ENCODE measurements at places on chromosomes 4 and X.

DNA sequence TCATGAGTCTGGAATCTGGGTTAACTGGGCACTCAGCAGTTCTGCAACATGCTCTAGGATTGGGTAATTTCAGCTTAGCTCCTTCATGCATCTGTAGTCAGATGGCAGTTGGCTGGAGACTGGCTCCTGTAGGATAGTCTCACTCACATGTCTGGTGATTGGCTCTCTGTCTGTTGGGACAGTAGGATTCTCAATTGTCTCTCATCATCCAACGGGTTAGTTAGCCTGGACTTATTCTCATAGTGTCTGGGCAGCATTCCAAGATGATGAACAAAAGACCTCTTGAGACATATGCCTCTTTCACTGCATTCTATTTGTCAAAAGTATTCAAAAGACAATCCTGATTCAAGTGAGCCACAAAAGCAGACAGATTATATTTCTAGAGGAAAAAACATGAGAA is 795.6 kb upstream of the GALNTL6 start:
- no peak for DNase-seq

DNA sequence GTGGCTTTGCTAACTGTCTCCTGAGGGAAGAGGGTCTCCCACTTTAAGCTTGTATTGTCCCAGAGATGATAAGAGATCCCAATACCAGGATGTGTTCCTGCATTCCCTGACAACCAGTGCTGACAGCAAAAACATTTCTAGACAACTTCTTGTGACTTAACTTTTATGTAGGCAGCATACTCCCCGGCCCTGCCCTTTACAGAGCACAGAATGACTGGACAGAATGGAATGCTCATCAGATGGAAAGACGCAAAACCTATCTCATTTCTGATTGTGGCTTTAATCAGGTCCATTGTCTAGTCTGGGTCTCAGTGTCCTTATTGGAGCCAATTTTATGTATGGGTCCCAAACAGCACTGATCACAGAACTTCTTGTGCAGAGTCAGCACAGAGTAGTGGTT is 18.2 kb upstream of the PLAC1 start:
- no peak for DNase-seq

GRCh38 chr4:1624519-1624910 is 59.6 kb downstream of the FAM53A start:
- DNase-seq, result no peak

- DNase-seq, result no peak
These were observed 57.0 kb downstream of the PLAC1 start for GRCh38 chrX:134601240-134601765.

DNA sequence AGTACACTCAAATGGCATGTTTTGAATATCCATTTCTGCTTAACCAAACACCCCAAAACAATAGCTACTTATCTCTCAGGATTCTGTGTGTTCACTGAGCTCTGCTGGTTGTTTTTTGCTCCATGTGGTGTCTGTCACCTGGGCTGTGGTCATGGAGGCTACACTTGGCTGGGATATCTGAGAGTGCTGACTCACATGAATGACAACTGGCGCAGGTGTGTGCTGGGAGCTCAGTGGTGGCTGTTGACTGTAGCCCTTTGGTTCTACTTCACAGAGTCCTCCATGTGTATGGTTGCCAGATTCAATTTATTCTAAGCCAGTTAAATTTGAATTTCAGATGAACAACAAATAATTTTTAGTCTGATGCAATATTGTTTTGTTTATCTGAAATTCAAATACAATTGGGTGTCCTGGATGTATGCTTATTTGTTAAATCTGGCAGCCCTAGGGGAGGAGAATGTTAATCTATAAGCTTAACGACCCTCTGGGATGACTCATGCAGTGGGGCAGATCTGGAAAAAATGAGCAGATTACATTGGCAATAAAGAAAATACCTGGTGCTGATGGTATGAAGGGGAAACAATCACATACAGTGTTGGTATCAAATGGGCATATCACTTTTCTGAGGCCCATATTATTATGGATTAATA is 28.2 kb upstream of the TCEAL4 start:
- no peak for DNase-seq

Data from AG04450 (cell line).